ENCODE measurements at places on chromosomes 16 and 17.
A peak's percentile ranks its signal among the peaks of the same experiment; 100 is the strongest.

DNA sequence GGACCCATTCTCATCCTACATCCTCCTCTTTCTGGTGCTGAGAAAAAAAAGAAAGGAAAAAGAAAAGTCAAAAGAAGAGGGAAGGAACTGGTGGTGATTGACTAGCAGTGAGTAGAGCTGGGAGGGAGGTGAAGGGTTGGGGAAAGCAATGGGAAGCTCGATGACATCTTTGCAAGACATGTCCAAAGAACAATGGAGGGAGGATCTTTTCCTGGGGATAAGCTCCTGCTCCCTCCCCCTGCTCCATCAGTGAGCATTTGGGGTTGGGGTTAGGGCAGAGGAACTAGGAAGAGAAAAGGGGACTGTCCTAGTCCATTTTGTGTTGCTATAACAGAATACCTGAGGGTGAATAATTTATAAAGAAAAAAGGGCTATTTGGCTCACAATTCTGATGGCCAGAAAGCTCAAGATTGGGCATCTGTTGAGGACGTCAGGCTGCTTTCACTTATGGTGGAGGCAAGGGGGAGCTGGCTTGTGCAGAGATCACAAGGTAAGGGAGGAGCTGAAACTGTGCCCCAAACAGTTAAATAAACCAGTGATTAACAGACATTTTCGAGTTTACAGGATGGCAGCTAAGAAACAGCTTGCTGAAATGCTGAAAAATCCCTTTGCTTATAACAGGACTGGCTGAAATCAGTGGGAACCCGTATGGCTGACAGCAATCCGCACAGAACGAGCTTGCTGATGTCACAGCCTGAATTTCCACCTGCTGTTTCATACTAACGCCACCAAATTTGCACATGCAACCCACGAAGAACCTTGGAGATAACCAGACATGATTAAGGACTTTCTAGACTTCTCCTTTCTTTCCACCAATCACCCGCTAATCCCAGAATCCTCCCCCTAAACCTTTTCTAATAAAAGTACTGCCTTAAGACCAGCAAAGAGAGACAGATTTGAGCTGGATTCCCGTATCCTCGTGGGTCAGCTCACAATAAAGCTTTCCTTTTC, 1.6 kb upstream of the ODF4 start:
- no peak for DNase-seq

- peak; percentile 47 for DNase-seq
These were observed at the start of gene TK2 for GRCh38 chr16:66549284-66550131. TK2 (minus strand) TSS chr16:66550122; CDS start chr16:66550061, 61 bp downstream.

GRCh38 chr17:8846768-8847211, 20.7 kb downstream of the PIK3R6 start:
- no peak for DNase-seq

- no peak for DNase-seq
These were observed 1.7 kb downstream of the CRAMP1 start for GRCh38 chr16:1613728-1614455.
